ENCODE measurements at places on chromosomes 3 and 15. TPM values are rescaled to one million over a fixed set of nuclear protein-coding genes. Genes with fewer than 3 reads are reported as not detected.
A peak's percentile ranks its signal among the peaks of the same experiment; 100 is the strongest.

DNA sequence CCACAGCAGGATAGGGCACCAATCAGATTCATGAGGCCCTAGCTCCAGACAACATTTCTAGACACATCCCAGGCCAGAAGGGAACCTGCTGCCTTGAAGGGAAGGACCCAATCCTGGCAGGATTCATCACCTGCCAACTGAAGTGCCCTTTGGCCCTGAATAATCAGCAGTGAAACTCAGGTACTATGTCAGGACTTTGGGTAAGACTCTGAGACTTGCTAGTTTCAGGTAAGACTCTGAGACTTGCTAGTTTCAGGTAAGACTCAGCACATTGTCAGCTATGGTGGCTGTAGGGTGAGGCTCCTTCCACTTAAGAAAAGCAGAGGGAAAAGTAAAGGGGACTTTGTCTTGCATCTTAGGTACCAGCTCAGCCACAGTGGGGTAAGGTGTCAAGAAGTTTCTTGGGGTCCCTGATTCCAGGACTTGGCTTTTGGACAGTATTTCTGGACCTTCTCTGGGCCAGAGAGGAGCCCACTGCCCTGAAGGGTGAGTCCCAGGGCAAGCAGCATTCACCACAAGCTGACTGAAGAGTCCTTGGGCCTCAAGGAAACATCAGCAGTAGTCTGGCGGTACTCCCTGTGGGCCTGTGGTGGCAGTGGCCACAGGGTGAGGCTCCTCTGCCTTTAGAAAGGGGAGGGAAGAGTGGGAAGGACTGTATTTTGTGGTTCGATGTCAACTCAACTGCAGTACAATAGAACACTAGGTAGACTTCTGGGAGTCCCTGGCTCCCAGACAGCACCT lies 13.7 kb upstream of the COL8A1 start:
- DNase-seq, result no peak

DNA sequence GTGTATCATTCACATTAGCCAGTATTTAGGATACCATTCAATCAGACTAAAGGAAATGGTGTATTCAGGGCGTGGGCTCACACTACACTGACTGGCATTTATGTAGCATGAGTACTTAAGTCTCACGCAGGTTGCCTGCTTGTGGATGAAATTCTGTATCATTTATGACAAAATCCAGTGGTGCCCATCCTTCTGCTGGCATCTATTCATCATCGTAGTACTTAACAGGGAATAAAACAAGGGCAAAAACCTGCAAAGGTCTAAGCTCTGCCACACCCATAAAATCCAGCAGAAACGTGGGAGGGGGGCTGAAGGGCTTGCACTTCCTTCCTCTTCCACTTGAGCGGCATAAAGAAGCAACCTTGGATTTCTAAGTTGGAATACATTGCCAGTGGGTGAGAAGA lies 2.7 kb downstream of the GAP43 start:
- no peak for DNase-seq

DNA sequence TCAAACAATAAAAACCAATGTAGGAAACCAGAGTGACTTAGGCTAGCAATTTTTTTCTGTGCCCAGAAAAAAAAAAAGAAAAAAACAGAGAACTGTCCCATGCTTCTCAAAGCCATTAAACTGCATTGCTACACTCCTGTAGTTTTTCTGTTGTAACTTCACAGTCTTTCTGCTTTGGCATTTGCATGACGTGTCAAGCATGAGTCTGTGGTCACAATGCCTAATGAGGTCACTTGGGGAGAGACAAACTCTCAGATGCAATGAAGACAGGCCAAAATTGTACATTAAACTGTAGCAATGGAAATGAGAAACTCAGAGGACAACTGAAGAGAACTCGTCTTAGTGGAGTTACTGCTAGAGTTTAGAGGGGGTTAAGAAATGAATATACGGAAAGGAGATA lies 30.8 kb downstream of the CCDC80 start:
- no peak for DNase-seq

DNA sequence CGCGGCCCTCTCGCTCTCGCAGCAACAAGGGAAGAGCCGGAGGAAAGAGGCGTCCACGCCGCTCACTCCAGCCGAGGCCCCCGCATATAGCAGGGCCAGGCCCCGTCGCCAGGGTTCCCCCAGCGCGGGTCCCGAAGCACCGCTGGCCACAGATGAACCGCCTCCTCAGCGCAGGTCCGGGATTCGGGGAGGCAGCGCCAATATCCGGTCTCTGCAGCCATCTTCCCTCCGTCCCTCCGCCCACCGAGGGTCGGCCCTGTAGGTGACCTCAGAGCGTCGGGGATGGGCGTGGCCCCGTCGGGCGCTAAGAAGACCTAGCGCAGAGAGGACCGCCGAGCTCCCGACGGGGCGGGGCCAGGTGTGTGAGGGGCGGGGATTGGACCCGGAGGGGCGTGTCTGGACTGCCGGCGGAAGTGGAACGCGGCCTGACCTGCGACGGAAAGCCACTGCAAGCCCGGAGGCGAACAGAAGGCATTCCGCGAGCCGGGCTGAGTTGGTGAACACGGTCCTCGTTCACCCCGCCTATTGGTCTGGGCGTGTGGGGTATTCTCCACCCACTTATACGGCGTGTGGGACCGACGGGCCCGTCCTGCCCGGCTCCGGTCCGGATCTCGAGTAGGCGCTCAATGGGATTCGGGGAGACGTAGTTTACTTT lies 26.8 kb upstream of the MTHFS start:
- DNase-seq, result peak; percentile 97

DNA sequence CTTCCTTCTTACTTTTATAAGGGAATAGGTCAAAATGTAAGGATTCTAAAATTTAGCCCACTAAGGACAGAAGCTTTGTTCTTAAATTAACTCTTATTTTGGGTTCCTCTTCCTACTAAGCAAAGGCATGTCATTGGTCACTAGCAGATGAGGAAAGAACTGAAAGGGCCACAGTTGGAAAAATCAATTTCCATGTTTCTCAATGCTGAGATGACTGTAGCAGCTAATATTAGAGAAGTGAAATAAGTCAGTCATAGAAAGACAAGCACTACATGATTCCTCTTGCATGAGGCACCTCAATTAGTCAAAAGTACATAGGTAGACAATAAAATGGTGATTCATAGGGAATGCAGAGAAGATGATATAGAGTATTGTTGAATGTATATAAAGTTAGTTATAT lies 353.7 kb downstream of the RSL24D1 start:
- no peak for DNase-seq

DNA sequence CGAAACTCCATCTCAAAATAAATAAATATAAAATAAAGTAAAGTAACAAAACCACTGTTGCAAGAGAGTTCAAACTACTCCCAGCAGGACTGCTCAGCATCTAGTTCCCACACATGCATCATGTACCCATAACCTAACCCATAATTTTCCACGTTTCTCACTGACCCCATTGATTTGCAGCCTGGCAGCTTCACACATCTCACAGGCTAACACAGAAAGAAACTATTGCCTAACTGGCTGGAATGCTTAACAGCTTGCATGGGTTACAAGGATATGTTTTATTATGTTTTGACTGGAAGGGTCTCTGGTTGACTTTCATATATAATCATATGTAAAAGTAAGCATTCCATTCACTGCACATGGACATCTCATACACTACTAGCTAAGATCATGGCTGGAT lies 55.6 kb upstream of the TBC1D23 start:
- DNase-seq, result peak; percentile 55

GRCh38 chr3:101675709-101676215 lies 1.2 kb downstream of the ZBTB11 start:
- no peak for DNase-seq

DNA sequence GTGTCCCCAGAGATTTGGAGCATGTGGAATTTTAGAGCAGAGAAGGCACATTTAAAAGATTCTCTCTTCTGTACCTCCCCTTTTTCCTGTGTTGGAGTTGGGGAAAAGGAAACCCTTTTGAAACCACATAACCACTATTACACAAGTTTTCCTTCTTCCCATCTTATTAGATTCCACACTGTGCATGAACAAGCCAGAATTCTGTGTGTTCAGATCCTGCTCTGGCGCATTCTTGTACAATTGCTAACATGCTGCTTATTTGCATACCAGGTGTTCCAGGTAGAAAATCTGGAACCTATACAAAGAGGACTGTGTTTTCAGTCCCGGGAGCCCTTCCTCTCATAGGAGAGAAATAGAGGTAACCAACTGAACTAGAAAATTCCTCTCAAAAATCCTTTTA lies 2.6 kb upstream of the CIB2 start:
- no peak for DNase-seq

GRCh38 chr3:72996121-72996472 lies 514 bp upstream of the PPP4R2 start:
- DNase-seq, result no peak

DNA sequence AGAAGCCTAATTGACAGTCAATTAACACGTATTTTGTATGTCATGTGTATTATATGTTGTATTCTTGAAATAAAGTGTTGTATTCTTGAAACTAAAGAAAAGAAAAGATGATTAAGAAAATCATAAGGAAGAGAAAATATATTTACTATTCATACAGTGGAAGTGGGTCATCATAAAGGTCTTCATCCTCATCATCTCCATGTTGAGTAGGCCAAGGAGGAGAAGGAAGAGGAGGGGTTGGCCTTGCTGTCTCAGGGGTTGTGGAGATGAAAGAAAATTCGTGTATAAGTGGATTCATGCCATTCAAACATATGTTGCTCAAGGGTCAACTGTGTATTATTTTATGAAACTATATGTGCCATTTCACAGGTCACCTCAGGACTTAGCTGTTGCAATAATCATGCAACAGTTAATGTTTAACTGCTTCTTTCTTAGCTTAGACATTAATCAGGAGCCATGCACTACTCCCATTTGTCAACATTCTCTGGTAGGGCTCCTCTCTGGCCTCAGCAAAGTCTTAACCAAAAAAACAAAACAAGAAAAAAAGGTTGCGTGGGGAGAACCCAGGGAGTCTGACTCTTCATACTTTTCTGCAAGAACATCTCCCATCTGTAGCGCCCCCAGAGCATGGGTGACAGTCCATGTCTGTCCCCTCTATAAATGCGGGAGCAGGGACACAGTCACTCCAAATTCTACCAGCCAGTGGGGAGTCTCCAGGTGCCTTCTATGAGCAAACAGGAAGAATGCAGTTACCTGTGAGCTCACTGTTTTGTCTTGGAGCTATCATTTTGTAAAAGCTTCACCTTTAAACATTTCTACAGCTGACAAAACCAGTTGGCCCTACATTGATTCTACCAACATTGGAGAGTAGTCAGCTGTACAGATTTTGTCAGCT lies 19.9 kb upstream of the LRRC2 start:
- DNase-seq, result no peak

DNA sequence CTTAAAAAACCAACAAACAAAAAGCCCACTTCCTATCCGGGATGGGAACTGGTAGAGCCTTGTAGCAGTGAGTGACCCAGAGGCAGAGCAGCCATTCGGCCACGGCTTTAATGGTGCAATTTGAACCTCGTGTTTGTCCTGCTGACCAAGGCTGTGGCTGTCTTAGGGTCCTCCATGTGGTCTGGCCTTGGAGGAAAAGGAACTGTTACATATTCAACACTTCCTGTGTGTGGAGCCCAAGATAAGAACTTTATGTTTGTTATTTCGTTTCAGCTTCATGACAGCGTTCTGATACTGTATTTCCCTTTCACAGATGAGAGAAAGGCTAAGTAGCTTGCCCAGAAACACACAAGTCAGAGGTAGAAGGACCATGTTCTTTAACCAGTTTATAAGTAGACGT lies 269.8 kb downstream of the SV2B start:
- peak; percentile 3 for DNase-seq

The SMCO1 gene
- not detected for total RNA-seq

The UACA gene
- 195 TPM for total RNA-seq

The PPP1R14D gene
- total RNA-seq, result not detected

The EXD1 gene
- total RNA-seq, result not detected

Measured in lung (tissue), 17 donors.